ENCODE measurements at places on chromosomes 5 and 9. TPM values are rescaled to one million over a fixed set of nuclear protein-coding genes. Genes with fewer than 3 reads are reported as not detected.

Gene PCDH1
- 52.8 TPM for total RNA-seq

Gene FSTL4
- not detected for total RNA-seq

Gene FBXO38
- 37.9 TPM for total RNA-seq

Gene TARS1
- 101 TPM for total RNA-seq

Gene SPAAR
- total RNA-seq = 2.4 TPM

Gene SPATA31E1
- total RNA-seq = not detected

Gene CCL27
- not detected for total RNA-seq

Gene TNFSF15
- total RNA-seq = 0.08 TPM

Gene SPOCK1
- not detected for total RNA-seq

Gene CDK9
- 31.8 TPM for total RNA-seq

Gene SPINK6
- total RNA-seq = not detected

Gene NR2F1-AS1
- 2.3 TPM for total RNA-seq

Gene OR13C3
- total RNA-seq = not detected

Gene ADAMTS12
- total RNA-seq = 3.4 TPM

Gene CAMSAP1
- 6.3 TPM for total RNA-seq

Gene QRFP
- not detected for total RNA-seq

Gene WNT8A
- total RNA-seq = not detected

Gene PCBD2
- total RNA-seq = 8.3 TPM

Gene ESM1
- total RNA-seq = 0.28 TPM

Gene IL31RA
- total RNA-seq = not detected

Gene APBA1
- total RNA-seq = 19.0 TPM

Gene PPP2R2B
- 0.50 TPM for total RNA-seq

Gene S100Z
- 0.33 TPM for total RNA-seq

Gene SEMA5A
- total RNA-seq = 4.9 TPM

Gene INSYN2B
- total RNA-seq = 0.33 TPM

Gene CBY3
- total RNA-seq = not detected

Gene ATG12
- total RNA-seq = 43.1 TPM

Gene CDH9
- total RNA-seq = not detected

Gene MAML1
- total RNA-seq = 7.6 TPM

Gene ARSB
- 26.2 TPM for total RNA-seq

Gene ANKDD1B
- 1.4 TPM for total RNA-seq

Gene SLIT3
- total RNA-seq = 1.3 TPM
